ENCODE measurements at places on chromosomes 1 and 21. TPM values are rescaled to one million over a fixed set of nuclear protein-coding genes. Genes with fewer than 3 reads are reported as not detected.

Gene CD160
- total RNA-seq, result not detected

Gene MYBPH
- total RNA-seq, result not detected

Gene PIK3CD
- total RNA-seq, result 15.7 TPM

Gene IRF6
- 1.2 TPM for total RNA-seq

Gene SYT2
- total RNA-seq, result 0.59 TPM

Gene KIFAP3
- 25.5 TPM for total RNA-seq

Gene SIM2
- 2.3 TPM for total RNA-seq

Gene GPR161
- total RNA-seq, result 17.4 TPM

Data from gastroesophageal sphincter (tissue), 4 donors.